ENCODE measurements at places on chromosomes 7 and 10.

GRCh38 chr10:127787873-127788272 lies 50.9 kb downstream of the FOXI2 start:
- DNase-seq = no peak

- no peak for DNase-seq
These were observed 3.4 kb upstream of the MNX1 start for GRCh38 chr7:157013602-157014549.

GRCh38 chr7:131642429-131642828 lies 86.0 kb upstream of the PODXL start:
- no peak for DNase-seq

DNA sequence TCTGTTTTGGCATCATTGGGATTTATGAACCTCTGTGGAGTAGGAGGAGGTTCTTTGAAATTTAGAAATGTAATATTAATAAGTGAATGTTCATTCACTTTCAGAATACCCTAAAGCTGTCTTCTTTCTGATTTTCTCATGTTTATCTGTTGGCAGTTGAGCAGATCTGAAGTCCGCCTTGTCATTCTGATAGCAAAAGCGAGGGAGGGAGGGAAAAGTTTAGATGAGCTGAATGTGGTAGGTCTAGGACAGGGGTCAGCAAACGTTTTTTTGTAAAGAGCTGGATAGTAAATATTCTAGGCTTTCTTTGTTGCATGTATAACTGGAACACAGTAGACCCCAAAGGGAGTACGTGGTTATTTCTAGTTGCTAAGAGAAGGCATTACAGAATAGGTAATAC lies 94.4 kb upstream of the GATA3 start:
- no peak for DNase-seq

DNA sequence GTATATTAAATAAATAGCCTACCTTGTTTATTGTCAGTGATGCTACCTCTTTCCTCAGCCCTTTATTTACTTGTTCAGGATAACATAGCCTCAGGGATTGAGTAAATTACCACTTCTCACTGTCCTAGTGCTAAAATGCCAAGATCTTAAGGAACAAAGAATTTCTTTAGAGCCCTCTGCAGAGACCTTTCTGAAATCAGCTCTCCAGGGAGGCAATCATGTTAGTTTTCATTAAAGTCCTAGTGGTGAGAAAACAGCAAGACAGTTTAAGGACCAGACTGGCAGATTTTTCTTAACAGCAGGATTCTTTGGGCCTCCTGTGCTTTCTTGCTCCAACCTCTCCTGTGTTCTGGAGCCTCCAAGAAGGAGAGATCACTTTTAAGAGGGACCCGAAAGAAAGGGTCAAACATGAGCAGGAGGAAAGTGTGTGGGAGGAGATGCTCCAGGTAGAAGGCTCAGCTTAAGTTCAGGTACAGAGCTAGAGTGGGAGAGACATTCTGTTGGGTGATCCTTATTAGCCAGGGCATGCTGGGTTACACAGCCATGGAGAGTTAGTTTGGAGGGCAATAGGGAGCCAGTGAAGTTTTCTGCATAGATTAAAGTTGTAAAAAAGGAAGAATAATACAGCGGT lies 1.2 kb upstream of the PLCE1 start:
- no peak for DNase-seq
